ENCODE measurements at places on chromosomes 7 and 10.

- DNase-seq: peak; percentile 69
Observed at GRCh38 chr10:27742195-27743011, 3.2 kb downstream of the MKX start.

DNA sequence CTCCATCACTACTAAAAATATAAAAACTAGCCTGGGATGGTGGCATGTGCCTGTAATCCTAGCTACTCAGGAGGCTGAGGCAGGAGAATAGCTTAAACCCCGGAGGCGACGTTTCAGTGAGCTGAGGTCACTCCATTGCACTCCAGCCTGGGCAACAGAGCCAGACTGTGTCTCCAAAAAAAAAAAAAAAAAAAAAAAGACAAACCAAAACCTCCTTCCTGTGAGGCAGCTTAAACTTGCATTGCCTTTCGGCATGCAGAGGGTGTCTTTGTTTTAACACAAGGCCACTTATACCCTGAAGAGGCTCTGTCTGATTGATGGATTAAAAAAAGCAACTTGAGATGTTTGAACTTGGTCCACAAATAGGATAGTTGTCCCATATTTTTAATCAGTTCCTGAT, 128.4 kb upstream of the RSU1 start:
- no peak for DNase-seq

- DNase-seq: no peak
Observed at GRCh38 chr7:35508623-35509400, 186.1 kb downstream of the HERPUD2 start.

- no peak for DNase-seq
Observed at GRCh38 chr10:48634984-48635557, 30.2 kb upstream of the ARHGAP22 start.

DNA sequence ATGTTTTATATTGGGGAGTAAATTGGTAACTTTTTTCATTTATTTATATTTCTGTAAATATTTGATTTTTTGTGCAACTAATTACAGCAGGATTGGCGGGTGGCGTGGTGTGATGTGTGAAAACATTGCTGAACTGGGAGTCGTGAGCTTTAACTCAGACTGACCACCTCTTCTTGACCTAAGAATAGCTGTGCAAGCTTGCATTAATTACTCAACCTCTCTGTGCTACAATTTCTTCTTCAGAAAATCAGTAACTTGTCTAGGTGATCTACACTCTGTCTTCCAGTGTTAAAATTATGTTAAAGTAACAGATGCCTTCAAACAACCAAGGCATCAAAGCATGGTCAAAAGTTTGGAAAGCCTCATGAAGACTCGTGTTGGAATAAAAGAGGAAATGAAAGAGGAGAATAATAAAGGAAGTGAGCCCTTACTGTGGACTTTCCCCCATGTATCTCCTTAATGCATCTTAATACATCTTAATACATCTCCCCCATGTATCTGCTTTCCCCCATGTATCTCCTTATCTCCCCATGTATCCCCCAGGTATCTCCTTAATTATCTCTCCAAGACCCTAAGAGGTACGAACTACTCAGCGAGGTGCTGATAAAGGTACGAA, 71.2 kb downstream of the SVIL start:
- no peak for DNase-seq

DNA sequence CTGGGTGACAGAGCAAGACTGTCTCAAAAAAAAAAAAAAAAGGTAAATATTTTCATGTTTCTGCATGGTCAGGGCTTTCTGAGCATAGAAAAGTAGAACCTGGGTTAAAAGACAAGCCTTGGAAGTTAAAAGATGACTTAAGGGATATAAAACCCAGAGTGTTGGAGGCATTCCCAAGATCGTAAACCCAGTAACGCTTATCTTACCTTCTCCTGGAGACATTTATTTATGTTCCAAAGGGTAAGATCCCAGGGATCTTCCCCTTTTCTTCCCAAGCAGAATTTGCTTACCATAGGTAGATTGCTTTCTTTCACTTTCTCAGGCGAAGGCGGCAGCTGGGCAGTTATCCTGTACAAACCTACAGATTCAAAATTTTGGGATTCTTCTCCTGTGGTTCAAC, 22.2 kb downstream of the SUGCT start:
- DNase-seq: no peak

- DNase-seq: no peak
Observed at GRCh38 chr7:65953001-65953720, 28.9 kb downstream of the GUSB start.

GRCh38 chr7:40907286-40907685, 772.5 kb downstream of the SUGCT start:
- no peak for DNase-seq

- DNase-seq: no peak
Observed at GRCh38 chr7:48077423-48077822, 11.6 kb upstream of the UPP1 start.

- DNase-seq: no peak
Observed at GRCh38 chr7:101412976-101413375, 50.3 kb downstream of the COL26A1 start.

DNA sequence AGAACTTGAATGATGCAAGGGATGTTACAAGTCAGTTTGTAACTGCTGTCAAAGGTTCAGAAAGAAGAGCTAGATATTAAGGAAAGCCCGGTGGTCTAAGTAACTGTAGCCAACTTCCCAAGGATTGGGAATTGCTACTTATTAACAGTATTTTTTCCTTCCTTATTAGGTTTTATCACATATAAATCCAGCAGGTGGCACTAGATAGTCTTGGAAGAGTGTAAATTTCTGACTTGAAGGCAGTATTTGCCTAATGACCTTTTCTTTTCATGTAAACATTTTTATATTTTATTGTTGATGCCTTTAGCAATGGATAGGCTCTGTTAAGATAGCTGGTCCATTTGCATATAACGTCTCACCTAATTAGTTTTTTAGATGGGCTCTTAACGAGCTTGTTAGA, 51.2 kb downstream of the ANLN start:
- no peak for DNase-seq

- DNase-seq: no peak
Observed at GRCh38 chr10:35797187-35797586, 155.1 kb upstream of the FZD8 start.

GRCh38 chr10:29731760-29732159, 97.0 kb upstream of the SVIL start:
- no peak for DNase-seq

DNA sequence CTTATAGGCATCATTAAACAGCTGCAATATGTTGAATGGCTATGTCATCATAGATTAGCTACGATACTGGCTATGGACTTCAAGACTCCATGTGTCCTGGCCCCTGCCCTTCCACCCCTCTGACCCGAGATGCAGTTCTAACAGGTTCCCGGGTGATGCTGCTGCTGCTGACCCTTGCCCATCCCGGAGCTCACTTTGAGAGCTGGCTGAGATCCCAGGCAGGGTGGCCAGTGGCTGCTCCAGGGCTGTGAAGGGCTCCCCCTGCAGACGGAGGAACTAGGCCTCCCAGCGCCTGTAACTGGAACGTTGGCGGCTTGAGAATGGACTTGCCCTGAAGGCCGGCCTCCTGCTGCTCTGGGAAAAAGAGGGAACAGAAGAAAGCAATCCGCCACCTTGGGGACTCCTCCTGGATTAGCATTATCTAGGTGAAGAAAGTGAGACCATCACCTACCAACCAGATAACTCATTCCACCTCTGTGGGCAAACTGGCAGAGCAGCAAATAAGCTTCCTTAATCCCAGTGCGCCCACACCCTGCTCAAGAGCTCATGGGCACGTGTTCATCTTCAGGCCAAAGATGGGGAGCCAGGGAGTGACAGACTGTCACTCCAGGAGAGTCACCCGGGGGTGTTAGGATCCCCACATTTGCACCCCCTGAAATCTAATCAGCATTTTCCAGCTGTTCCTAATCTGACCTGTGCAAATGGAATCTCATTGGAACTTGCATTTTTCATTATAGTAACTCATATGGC, 56.8 kb downstream of the PARP12 start:
- DNase-seq: no peak

GRCh38 chr7:151104411-151105235, 18.3 kb downstream of the AGAP3 start:
- DNase-seq: no peak

Measured in GM12891 (cell line).